NCI-H460 (cell line): ENCODE measurements at places on chromosomes 2 and 18.
A peak's percentile ranks its signal among the peaks of the same experiment; 100 is the strongest.

GRCh38 chr2:98560256-98560771, 48.0 kb downstream of the COA5 start:
- DNase-seq = peak; percentile 69

DNA sequence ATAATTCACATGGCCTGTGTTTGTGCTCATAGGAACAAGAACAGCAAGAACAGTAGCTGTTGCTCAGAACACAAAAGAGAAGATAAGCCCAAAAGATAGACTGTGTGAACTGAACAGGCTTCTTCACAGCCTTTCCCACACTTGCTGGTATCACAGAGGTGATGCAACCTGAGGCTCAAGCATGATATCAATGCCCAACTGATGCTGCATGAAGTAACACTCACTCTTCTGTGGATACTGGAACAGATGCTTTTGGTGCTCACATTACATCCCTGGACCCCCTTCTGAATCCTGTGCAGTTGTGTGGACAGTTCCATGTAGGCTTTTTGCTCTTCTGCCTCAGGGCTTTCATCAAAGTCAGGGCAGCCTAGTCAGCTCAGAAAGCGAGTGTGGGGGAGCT, 88.4 kb upstream of the RND3 start:
- no peak for DNase-seq

DNA sequence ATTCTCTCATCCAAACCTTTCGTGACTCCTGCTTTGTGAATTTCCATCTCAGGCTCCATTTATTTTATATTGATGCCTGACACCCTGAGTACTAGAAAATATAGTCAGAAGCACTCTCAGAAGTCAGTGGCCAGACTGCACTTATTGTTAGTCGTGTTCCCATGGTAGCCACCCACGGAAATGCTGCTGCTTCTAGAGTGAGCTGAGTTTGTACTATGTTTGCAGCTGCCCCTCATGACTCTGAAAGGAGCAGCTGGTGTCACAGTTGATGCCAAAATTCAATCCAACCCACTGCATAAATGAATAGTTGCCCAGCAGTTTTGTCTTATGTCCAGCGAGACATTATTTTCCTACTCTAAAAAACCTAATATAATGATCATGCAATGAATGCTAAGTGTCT, 265.2 kb upstream of the SPHKAP start:
- DNase-seq = no peak

- DNase-seq = no peak
Measured at GRCh38 chr2:77001895-77002294, 520.3 kb downstream of the LRRTM4 start.
